Spinal cord (tissue), 10 donors: ENCODE measurements at places on chromosomes 7 and 10. TPM values are rescaled to one million over a fixed set of nuclear protein-coding genes. Genes with fewer than 3 reads are reported as not detected.

DNA sequence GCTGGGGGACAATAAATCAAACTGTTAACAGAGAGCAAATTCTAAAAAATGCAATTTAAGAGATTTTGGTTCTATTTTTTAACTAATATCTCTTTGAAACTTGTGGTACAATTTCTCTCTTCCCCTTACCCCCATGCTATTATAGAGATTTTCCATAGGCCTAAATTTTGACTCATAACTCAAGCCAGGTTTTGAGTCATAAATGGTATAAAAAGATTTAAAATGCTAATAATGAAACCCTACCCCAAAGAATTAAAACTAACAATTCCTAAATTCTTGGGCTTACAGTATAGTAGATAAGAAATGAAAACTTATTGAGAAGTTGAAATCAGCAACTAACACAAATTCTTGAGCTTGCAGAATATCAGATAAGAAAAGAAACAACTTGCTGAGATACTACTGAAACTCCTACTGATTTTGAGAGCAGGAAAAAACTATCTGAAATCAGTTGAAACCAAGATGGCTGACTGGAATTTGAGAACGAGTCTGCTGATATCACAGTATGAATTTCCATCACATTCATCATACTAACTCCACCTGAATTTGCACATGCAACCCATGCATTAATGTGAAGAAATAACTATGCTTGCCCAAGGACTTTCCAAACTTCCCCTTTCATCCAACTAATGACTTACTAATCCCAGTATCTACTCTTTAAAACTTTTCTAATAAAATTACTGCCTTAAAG, 36.3 kb downstream of the POT1 start:
- H3K4me1 ChIP-seq, result no peaks in the 10 kb centered on the region
- H3K27ac ChIP-seq, result no peak overlapping the region
- no peak overlapping the region for H3K4me3 ChIP-seq
- H3K36me3 ChIP-seq, result no peaks in the 10 kb centered on the region
- H3K27me3 ChIP-seq, result no peaks in the 10 kb centered on the region
- DNase-seq, result no peak

The MKX gene
- 3.1 TPM for polyA plus RNA-seq

GRCh38 chr10:6385665-6386064, 182.9 kb downstream of the PFKFB3 start:
- no peaks in the 10 kb centered on the region for H3K27me3 ChIP-seq
- no peak overlapping the region for H3K27ac ChIP-seq
- DNase-seq, result no peak
- peaks cover 20% of the 10 kb centered on the region for H3K4me1 ChIP-seq
- no peaks in the 10 kb centered on the region for H3K36me3 ChIP-seq

GRCh38 chr7:70390251-70390650, 741.7 kb upstream of the GALNT17 start:
- peaks cover 7% of the 10 kb centered on the region for H3K4me1 ChIP-seq
- H3K27ac ChIP-seq, result no peak overlapping the region
- H3K36me3 ChIP-seq, result no peaks in the 10 kb centered on the region
- no peaks in the 10 kb centered on the region for H3K27me3 ChIP-seq
- no peak for DNase-seq

The PON3 gene
- 4.3 TPM for polyA plus RNA-seq

DNA sequence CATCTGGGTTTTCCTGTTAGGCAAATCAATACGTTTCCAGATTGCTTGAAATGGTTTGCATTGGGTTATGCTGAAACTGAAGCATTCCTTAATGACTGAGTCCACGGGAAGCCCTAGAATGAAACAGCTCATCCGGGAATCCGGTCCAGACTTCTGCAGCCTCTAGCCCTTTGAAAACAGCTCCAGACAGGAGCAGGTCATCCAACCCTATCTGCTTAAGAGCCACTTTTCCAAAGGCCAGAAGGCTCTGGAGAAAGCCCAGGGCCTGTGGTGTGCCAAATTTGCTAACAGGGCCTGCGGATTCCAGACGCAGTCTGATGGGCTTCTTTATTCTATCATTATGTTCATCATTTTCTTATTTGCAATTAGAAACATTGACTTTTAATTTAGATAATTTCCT, 265.4 kb downstream of the SKIDA1 start:
- H3K27me3 ChIP-seq, result no peaks in the 10 kb centered on the region
- H3K36me3 ChIP-seq, result no peaks in the 10 kb centered on the region
- no peak overlapping the region for H3K4me3 ChIP-seq
- peak overlapping the region; percentile 41 for H3K27ac ChIP-seq

The PHYHIPL gene
- 251 TPM for polyA plus RNA-seq

- H3K4me1 ChIP-seq, result no peaks in the 10 kb centered on the region
- no peak overlapping the region for H3K4me3 ChIP-seq
- no peak for DNase-seq
- no peak overlapping the region for H3K27ac ChIP-seq
Observed at GRCh38 chr7:142485617-142486226, 227.9 kb upstream of the PRSS58 start.

GRCh38 chr7:99061001-99061776, 82.7 kb downstream of the SMURF1 start:
- H3K4me3 ChIP-seq, result no peak overlapping the region
- no peak for DNase-seq
- H3K27me3 ChIP-seq, result no peaks in the 10 kb centered on the region
- peaks cover 10% of the 10 kb centered on the region for H3K36me3 ChIP-seq

DNA sequence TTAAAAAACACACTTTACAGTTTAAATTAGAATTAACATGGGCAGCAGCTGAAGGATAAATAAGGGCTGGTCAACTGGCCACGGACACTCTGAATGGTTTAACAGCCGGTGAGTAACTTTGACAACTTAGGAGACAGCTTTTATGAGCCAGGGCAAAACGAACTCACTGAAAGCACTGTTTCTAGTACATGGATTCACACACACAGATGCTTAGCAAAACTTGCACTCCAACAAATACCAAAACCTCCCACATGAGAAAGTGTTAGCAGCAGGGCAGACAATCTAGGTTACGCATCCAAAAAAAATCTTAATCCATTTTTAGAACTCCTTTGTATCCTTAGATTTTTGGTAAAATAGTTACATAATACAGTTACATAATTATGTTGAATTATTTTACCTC, 486.4 kb downstream of the PHTF2 start:
- no peaks in the 10 kb centered on the region for H3K4me1 ChIP-seq
- H3K27ac ChIP-seq, result no peak overlapping the region
- no peaks in the 10 kb centered on the region for H3K27me3 ChIP-seq
- H3K36me3 ChIP-seq, result no peaks in the 10 kb centered on the region
- DNase-seq, result no peak

GRCh38 chr7:50826371-50827172, 43.9 kb upstream of the GRB10 start:
- no peak overlapping the region for H3K27ac ChIP-seq
- no peak for DNase-seq
- H3K36me3 ChIP-seq, result no peaks in the 10 kb centered on the region
- no peak overlapping the region for H3K4me3 ChIP-seq

GRCh38 chr7:37462138-37462537, 13.5 kb upstream of the ELMO1 start:
- no peaks in the 10 kb centered on the region for H3K27me3 ChIP-seq
- no peak overlapping the region for H3K27ac ChIP-seq
- no peak for DNase-seq
- H3K4me3 ChIP-seq, result no peak overlapping the region
- H3K4me1 ChIP-seq, result no peaks in the 10 kb centered on the region

DNA sequence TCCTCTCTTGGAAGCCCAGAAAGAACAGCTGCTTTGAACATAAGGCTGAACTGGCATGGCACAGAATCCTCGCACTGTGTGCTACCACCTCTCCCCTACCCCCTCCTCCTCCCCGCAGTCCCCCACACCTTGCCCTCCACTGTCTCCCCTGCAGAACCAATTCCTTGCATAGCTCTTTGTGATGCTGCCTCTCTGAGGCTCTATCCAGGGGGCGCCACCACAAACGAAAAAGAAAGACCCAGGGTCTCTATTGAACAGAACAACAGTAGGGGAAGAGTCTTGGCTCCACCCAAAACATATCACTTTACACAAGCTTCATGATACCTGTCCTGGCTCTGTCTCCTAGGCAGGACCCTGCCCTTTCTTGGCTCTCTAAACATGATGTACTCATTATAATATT, 26.2 kb upstream of the EBLN1 start:
- no peaks in the 10 kb centered on the region for H3K36me3 ChIP-seq
- H3K4me1 ChIP-seq, result no peaks in the 10 kb centered on the region
- no peaks in the 10 kb centered on the region for H3K27me3 ChIP-seq
- DNase-seq, result no peak
- H3K4me3 ChIP-seq, result no peak overlapping the region
- no peak overlapping the region for H3K27ac ChIP-seq

- H3K4me1 ChIP-seq, result no peaks in the 10 kb centered on the region
- DNase-seq, result peak; percentile 54
- no peaks in the 10 kb centered on the region for H3K36me3 ChIP-seq
- no peak overlapping the region for H3K27ac ChIP-seq
Observed at GRCh38 chr7:31883761-31884164, 186.4 kb downstream of the PDE1C start.

GRCh38 chr10:101250136-101250535, 20.9 kb upstream of the LBX1 start:
- H3K27ac ChIP-seq, result no peak overlapping the region
- H3K27me3 ChIP-seq, result peaks cover 8% of the 10 kb centered on the region
- no peaks in the 10 kb centered on the region for H3K36me3 ChIP-seq

GRCh38 chr10:100338434-100339036, 8.5 kb upstream of the SCD start:
- no peak for DNase-seq
- no peaks in the 10 kb centered on the region for H3K27me3 ChIP-seq
- no peak overlapping the region for H3K27ac ChIP-seq
- peaks cover 15% of the 10 kb centered on the region for H3K4me1 ChIP-seq
- no peaks in the 10 kb centered on the region for H3K36me3 ChIP-seq

DNA sequence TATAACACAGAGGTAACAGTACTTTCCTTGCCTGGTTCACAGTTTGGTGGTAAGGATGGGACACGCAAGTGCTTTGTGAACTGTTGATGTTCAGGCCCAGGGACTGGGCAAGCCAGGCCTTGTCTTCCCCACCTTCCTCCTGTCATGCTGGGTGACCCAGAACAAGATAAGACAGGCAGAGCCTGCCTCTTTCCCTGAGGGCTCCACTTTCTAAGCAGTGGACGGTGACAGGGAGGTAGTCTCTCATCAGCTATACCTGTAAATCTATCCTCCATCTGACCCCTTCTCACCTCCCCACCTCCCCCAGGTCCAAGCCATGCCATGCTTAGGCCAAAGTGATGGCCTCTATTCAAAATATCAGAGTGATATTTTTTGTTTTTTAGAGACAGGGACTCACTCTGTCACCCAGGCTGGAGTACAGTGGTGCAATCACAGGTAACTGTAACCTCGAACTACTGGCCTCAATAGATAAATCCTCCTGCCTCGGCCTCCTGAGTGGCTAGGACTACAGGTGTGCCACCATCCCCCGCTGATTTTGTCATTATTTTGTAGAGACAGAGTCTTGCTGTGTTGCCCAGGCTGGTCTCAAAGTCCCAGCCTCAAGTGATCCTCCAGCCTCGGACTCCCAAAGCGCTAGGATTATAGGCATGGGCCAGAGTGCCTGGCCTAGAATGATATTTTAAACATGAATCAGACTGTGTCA, 42.8 kb downstream of the PDLIM1 start:
- H3K4me1 ChIP-seq, result no peaks in the 10 kb centered on the region
- H3K27ac ChIP-seq, result no peak overlapping the region
- no peaks in the 10 kb centered on the region for H3K36me3 ChIP-seq
- DNase-seq, result no peak
- no peak overlapping the region for H3K4me3 ChIP-seq

DNA sequence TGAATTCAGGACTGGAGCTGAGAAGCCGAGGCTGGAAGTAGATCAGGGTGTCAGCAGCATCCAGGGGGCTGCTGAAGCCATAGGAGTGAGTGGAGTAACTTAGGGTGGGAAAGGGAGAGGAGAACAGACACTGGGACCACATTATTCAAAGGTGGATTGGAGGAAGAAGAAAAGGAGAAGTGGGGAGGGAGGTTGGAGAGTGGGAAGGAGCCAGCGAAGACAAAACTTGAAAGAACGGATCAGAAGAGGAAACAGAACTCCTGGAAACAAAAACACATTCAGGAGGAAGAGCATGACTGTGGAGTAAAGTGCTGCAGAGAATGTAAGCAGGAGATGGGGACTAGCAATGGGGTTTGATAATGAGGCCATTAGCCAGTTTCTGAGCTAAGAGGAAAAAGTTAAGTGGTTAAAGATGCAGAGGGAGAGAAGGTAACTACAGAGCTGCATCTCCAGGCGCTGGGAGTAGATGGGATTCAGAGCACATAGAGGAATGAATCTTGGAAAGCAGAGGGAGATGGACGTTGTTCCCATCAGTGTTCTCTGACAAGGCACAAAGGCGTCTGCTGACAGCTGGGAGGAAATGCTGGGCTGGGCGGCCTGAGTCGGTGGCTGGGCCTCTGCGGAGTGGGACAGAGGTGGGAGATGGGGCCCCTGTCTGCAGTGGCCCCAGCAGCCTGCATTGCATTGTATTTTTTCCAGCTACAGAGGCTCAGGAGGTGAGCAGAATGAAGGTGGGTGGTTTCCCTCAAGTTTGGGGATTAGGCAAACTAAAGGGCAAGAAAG, 63.1 kb upstream of the LEP start:
- no peaks in the 10 kb centered on the region for H3K36me3 ChIP-seq
- no peaks in the 10 kb centered on the region for H3K4me1 ChIP-seq
- no peak overlapping the region for H3K27ac ChIP-seq
- DNase-seq, result no peak
- no peak overlapping the region for H3K4me3 ChIP-seq

The WNT8B gene
- 0.32 TPM for polyA plus RNA-seq

DNA sequence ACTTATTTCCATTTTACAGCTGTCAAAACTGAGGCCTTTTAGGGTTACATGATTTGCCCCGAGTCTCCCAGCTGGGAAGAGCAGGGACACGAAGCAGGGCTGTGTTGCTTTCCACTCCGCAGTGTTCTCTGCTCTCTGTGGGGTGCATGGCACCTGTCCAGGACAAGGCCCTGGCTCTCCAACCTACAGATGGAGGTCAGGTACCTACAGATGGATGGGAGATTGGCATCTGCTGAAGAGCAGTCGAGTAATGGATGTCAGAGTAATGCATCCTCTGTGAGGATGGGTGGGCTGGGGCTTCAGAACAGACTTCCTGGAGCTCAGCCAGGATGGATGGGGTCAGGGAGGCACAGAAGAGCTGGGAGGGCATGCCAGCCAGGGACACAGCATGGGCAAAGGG, 85.0 kb downstream of the EMX2 start:
- no peak for DNase-seq
- H3K4me3 ChIP-seq, result no peak overlapping the region
- no peaks in the 10 kb centered on the region for H3K27me3 ChIP-seq
- H3K36me3 ChIP-seq, result no peaks in the 10 kb centered on the region
- H3K4me1 ChIP-seq, result peaks cover 8% of the 10 kb centered on the region

The HOXA1 gene
- 3.1 TPM for polyA plus RNA-seq

- no peak for DNase-seq
- H3K36me3 ChIP-seq, result no peaks in the 10 kb centered on the region
- peaks cover 1% of the 10 kb centered on the region for H3K4me1 ChIP-seq
Observed at GRCh38 chr10:79326361-79327089, 20.7 kb upstream of the PPIF start.
